ENCODE measurements at places on chromosomes 1 and 21.

DNA sequence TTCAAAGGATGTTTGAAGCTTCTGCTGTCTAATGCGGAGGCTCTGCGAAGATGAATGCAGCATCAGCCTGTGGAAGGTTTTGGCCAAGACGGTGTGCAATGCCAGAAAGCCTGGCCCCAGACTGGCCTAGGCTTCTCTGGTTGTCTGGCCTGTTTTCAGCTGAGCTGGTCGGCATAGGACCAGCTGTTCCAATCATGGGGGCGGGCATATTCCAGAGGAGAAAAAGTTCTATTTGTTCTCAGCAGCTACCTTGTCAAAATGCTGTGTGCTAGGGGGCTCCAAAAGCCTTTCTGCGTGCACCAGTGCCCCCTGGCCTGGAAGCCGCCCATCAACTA lies 57.6 kb downstream of the TGFB2 start:
- DNase-seq, result no peak

DNA sequence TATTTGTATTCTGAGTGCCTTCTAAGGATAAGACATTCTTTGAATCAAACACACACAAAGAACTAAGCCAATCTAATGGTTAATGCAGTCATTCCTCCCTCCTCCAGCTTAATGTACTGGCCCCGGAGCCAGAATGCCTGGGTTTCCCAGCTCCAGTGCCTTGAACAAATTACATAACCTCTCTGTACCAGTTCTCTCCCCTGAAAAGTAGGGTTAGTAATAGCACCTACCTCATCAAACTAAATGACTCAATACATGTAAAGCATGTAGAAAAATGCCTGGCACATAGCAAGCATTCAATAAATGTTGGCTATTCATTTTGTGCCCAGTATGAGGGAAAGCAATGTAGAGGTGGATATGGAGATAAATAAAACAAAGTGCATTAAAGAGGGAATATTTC lies 14.0 kb downstream of the C1orf52 start:
- DNase-seq, result no peak

DNA sequence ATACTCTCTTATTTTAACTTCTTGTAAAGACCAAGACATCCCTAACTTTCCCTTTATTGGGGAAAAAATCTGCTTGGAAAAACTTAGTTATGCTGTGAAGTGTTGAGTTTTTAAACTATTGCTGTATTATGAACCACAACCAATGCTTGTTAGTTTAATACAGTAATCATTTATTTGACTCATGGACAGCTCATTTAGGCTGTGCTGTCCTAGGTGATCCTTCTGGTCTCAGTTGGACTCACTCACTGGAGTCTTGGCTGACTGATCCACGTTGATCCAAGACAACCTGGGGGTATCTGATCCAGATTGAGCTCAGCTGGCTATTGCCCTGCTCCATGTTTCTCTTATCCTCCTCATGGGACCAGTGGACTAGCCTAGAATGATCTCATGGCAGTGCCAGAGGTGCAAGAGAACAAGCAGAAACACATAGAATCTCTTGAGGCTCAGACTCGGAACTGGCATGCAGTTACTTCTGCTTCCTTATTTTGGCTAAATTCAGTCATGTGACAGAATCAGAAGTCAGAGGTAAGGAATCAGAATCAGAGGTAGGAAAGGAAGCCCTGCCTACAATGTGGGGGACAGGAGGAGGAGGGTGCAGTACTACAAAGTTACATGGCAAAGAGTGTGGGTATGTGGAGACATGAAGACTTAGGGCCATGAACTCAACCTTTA lies 156.5 kb downstream of the FGGY start:
- DNase-seq, result no peak

- DNase-seq, result peak; percentile 33
Observed at GRCh38 chr1:159835862-159836525, 9.3 kb downstream of the SLAMF8 start.

- DNase-seq, result no peak
Observed at GRCh38 chr1:211910913-211911485, 80.4 kb upstream of the LPGAT1 start.
